ENCODE measurements at places on chromosomes 1 and 21. TPM values are rescaled to one million over a fixed set of nuclear protein-coding genes. Genes with fewer than 3 reads are reported as not detected.

RIMS3 gene
- 33.7 TPM for total RNA-seq

LCE3D gene
- not detected for total RNA-seq

RNF2 gene
- total RNA-seq: 13.8 TPM

GPR52 gene
- total RNA-seq: 7.1 TPM

TNFRSF4 gene
- 1.8 TPM for total RNA-seq

GRCh38 chr1:45326627-45327623 lies at the start of gene HPDL:
Gene HPDL (plus strand): TSS chr1:45326895. CDS start chr1:45327149, 254 bp downstream.
- no peak for DNase-seq

DNA sequence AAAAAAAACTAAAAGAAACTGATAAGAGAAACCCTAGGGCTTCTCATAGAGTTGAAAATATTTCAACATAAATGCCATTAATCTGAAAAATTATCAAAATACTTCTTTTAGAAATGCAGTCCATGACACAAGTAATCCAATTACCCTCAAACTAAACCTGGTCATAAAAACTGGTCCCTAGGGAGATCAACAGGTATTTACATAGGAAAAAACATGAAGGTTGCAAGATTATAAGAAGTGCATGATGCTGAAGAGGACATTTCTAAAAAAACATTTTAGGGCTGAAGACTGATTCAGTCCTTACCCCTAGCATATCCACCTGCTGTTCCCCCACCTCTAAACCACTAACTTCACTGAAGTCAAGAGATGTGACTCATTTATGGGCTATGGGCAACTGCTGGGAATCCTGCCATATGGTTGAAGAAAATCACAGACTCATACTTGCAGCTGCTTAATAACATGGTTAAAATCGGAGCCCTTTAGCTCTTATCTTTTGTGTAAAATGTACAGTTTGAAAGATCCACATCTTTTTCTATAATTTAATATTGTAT lies 131.0 kb upstream of the RUNX1 start:
- DNase-seq: no peak

DNA sequence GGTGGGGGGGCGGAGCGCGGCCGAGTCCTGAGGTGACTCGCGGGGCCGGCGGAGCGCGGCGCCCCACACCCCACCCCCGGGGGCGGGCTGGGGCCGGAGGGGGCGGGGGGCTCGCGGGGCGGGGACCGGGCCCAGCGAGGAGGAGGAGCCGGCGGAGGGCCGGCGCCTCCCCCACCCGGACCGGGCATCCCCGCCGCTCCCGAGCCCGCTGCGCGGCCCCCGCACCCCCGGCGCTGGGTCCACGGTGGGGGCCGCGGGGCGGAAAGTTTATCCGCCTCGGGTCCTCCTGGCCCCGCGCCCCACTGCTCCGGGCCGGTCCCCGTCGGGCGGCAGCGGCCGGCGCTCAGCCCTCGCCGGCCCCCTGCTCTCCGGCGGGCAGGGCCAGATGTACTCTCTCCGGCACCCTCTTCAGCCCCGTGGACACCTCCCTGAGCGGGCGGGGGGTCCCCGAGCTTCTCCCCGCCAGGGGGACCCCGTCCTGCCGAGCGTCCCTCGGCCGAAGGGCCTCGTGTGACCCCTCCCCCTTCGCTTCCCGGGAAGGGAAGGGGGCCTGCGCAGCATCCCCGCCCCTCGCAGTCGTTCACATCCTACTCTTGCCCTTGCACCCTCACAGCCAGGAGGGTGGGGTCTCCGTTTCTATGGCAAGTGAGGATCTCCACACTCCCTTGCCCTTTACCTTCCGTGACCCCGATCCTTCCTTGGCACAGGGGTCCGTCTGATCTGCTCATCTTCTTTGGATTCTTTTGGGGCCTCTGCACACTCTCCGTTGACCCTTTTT lies 663 bp downstream of the CAMTA1 start:
- DNase-seq: no peak

DNA sequence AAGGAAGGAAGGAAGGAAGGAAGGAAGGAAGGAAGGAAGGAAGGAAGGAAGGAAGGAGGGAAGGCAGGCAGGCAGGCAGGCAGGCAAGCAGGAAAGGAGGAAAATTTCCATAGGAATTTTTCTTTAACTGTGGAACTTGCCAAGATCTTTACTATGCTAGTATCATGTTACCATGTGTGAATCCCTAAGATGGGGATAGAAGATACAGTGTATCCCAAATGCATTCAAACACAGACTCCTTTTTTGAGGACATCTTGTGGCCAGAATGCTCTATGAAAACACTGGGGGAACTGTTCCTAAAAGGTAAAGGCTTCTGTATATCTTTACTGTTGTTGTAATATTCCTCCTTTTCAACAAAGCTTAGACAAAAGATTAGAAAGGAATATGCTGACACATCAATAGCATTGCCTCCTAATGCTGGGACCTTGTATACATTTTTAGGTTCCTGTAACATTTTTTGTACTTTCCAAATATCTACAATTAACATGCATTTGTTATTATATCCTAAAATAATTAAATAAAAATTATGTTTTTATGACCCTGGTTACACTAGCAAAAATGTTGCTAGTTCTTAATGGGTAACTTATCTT lies 20.6 kb downstream of the CCDC190 start:
- DNase-seq: no peak

DNA sequence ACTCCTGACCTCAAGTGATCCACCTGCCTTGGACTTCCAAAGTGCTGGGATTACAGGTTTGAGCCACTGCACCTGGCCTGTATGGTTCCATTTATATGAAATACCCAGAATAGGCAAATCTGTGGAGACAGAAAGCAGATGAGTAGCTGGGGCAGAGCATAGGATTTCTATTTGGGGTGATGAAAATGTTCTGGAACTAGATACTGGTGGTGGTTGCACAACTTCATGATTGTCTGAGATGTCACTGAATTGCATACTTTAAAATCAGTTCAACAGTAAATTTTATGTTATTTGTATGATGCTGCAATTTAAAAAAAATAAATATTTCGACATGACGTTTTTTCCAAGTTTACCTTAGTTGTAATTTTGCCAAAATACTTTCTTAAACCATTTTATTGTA lies 23.9 kb downstream of the ITSN1 start:
- DNase-seq: no peak

- DNase-seq: no peak
Measured at GRCh38 chr1:77514921-77515776, 167.3 kb downstream of the ZZZ3 start.

DNA sequence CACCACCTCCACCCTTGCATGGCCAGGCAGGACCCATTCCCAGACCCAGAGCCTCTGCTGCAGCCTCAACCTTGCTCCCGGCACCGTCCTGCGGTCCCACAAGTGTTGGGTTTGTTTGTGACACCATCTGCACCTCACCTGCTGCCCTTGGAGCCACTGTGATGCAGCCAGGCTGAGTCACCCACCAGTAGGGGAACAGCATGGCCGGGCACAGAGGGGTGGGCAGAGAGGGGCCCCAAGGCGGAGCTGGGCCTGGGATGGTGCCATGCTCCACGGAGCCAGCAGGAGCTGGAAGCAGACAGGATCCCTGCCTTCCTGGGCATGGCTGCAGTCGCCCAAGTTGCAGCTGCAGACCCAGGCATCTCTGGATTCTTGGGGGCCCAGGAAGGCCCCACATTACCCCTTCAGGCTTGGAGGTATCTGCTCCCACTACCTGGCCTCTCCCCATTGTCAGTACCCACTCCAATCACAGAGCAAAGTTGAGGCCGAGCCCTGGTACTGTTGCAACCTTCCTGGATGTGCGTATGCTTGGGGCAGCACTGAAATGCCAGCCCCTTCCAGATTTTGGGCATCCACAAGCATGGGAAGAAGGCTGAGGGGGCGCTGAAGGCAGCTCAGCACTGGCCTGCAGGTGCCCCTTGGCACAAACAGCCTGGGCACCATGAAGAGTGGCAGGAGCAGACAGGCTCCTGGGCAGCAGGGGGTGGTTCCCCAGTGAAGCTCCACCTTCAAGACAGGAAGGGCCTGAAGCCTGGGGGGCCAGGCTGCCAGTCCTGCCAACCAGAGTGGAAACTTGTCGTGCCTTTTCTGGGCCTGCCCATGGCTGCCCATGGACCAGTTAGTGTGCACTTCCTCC lies 172.8 kb downstream of the MATN1 start:
- no peak for DNase-seq

DNA sequence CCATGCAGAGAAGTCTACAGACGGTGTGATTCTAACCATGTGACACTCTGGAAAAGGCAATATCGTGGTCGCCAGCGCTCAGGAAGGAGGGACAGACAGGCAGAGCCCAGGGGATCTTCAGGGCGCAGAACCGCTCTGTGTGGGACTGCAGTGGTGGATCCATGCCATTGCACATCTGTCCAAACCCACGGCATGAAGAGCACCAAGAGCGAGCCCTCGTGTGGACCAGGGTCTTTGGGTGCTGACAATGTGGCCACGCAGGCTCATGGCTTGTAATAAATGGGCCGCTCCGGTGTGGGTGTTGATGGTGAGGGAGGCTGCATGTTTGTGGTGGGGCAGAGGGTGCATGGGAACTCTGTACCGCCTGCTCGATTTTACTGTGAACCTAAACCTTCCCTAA lies 25.3 kb upstream of the POFUT2 start:
- no peak for DNase-seq

DNA sequence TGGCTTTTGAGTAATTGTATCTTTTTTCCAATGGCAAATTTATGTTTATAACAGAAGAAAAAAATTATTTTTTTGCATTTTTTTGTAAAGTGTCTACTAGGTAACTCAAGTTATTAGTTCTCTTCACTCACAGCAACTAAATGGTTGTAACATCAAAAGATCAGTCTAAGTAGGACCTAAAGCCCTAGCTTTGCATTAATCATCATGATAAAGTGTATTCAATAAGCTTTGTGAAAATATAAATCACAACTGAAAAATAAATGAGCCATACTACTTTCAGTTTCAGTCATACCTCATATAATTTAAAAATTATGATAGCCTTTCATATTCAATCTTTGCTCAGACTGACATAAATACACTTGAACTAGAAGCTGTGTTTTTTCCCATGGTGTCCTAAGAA lies 6.9 kb downstream of the TAF5L start:
- DNase-seq: no peak

- no peak for DNase-seq
Measured at GRCh38 chr1:23559985-23560741, 862 bp upstream of the ID3 start.

GRCh38 chr1:87140831-87141540 lies 187.7 kb upstream of the LMO4 start:
- no peak for DNase-seq

- no peak for DNase-seq
Measured at GRCh38 chr1:196148367-196148970, 459.8 kb downstream of the KCNT2 start.

DNA sequence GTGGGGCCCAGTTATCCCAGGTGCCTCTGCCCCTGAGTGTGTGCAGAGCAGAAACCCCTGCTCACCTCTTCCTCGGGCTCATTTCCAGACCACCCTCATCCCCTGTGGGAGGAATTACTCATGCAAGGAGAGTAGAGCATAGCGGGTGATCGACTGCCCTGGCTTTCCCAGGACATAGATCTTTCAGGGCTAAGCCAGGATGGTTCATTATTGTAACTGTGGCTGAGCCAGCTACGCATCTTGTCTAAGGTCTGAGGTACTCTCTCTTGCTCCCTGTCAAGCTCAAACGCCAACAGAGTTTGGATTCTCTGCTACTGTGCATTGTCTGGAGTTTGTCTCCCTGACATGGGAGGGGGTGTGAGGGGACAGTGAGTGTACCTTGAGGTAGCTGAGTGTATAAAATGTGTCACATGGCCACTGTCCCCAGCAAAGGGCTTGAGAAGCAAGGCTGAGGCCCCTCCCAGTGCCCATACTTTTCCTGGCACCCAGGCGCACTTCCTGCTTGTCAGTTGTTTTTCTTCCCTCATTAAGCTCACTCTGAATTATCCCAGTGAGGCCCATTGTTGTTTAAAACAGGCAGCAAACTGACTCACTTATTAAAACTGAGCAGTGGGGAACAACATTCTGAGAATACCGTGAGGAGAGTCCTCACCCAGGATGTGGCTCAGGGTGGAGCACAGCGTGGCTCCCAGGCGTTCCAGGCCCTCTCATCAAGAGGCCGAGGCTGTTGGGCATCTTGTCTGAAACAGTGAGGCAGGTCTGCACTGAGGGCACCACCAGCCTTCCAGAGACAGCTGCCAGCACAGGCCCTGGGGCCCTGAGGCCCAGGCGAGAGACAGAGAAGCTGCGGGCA lies 92.9 kb downstream of the LAMC2 start:
- DNase-seq: no peak

DNA sequence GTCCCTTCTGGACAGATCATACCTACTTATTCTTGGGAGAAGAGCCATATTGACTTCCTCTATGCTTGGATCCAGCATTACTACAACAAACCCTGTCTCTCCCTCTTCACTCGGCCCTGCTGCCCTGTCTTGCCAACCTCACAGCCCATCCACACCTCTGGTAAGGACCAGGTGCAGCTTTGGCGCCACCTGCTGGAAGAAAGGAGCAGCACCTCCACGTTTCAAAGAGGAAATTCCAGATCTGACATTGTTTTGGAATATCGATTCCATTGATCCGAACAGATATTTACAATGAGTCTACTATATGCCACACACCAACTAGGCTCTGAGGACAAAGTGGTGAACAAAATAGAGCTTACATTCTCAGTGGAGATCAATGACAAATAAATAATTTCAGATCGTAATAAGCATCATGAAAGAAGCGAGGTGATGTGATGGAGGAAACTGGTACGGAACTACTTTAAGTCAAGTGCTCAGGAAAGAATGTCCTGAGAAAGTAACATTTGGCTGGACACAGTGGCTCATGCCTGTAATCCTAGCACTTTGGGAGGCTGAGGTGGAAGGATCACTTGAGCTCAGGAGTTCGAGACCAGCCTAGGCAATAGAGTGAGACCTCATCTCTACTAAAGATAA lies 18.7 kb downstream of the MFSD2A start:
- DNase-seq: peak; percentile 17

DNA sequence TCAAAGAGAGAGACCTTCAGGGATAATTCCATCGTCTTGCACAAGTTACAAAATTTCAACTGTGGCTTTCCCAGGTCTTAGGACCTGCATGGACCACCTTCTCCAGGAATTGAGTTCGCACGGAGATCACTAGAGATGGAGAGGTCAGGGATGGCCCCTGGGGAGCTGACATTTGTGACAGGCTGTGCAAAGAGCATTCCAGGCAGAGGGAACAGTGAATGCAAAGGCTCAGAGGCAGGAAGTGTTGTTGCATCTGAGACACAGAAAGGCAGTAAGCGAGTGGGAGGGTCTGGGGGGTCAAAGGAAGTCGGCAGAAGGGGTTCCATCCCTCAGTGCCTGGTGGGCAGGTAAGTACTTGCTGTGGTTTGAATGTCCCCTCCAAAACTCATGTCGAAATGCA lies 9.5 kb upstream of the SELENON start:
- no peak for DNase-seq

DNA sequence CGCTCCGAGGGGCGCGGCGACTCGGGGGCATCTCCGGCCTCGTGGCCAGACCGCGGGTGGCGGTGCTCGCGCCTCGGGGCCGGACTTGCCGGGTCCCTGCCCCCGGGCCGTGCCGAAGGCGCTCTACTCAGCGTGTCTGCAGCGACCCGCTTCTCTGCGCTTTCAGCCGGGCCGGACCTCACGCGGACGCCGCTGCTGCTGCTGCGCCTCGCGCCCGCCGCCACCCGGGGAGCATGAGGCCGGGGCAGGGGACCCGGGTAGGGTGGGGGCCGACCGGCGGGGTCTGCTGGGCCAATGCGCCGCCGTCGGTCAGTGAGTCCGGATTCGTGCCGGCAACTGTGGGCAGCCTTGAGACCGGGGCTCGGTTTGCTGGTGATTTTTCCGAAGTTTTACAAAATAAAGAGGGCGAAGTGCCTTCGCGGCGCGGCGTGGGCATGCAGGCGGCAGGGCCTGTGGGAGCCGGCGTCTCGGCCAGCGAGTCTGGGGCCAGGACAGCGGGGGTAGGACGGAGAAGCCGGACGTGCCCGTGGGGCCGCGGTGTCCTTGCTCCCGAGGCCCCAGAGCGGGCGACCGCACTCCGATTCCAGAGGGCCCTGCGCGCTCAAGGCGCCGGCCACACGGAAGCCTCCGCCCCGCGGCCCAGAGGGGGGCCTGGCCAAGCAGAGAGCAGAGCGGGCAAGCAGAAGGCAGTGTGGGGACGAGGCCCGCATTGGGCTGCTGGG lies 749 bp downstream of the FAM163A start:
- DNase-seq: no peak

Measured in thoracic aorta (tissue), 2 donors.